ENCODE measurements at places on chromosomes 4 and X.

DNA sequence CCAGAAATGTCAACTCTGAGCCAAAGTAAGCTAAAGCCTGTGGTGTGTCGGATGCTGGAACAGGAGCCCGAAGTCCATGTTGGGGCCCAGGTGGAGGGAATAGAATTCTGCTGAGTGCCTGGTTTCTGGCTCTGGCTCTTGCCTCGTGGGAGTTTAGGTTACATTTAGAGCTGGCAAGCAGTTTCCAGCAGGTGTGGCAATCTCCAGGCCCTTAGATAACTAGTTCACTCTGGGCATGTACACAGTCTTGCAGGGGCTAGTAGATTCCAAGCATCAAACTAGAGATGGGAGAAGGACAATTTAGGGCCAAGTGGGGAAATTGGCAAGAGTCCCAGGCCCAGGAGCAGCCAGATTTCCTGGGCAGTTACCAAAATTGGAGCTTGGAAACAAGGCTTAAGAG, 56.3 kb upstream of the STOX2 start:
- peak; percentile 48 for DNase-seq

- DNase-seq: no peak
Observed at GRCh38 chr4:139786494-139787354, 121.1 kb downstream of the MGST2 start.

DNA sequence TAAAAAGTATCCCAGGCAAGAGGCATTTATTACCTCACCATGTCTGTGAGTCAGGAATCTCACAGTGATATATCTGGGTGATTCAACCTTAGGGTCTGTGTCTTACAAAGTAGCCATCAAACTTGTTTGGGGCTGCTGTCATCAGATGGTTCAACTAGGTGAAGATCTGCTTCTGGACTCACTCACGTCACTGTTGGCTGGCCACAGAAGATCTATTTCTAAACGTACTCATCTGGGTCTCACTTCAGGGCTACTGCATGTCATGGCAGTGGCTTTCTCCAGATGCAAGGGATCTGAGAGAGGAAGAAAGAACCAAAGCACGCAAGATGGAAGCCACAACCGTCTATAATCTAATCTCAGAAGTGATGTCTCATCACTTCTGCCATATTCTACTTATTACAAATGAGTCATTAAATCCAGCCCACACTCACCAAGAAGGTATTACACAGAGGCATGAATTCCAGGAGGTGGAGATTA, 267.8 kb upstream of the ANKRD50 start:
- DNase-seq: no peak

GRCh38 chr4:55075376-55075775, 50.0 kb downstream of the KDR start:
- no peak for DNase-seq

- DNase-seq: no peak
Observed at GRCh38 chr4:56389558-56389957, 2.3 kb upstream of the AASDH start.

GRCh38 chrX:68721546-68721945, 74.1 kb downstream of the STARD8 start:
- DNase-seq: no peak

DNA sequence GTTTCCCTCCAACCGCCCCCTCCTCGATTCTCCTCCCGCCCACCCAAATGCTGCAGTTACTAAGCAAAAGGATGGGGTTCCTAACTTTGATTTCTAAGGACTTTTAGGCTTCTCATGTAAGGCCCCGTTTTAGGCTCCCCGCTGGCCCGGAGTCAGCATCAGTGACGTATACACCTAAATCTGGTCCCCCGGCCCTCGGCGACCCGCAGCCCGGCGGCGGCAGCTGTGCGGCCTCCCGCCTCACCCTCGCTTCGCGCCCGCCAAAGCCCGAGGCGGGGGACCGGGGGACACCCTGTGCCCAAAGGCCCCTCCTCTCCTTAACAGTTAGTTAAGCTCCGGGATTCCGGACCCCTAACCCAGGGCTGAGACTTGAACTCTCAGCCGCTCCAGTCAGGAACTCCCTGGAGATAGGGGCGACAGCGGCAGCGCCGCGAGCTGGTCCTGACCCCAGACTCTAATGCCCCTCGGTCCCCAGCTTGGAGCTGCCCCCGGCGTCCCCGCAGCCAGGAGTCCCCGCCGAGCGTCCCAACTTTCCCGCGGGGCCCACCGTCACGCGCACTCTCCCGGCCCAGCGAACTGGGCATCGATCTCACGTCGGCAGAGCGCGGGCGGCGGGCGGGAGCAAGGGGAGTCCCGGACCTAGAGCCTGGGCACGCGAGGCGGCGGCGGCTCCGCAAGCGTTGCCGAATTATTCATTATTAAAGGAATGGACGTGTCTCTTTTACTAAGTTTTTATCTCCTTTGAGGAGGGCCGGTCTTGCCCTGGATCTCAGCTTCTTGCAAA, 1.5 kb upstream of the NR3C2 start:
- DNase-seq: no peak

DNA sequence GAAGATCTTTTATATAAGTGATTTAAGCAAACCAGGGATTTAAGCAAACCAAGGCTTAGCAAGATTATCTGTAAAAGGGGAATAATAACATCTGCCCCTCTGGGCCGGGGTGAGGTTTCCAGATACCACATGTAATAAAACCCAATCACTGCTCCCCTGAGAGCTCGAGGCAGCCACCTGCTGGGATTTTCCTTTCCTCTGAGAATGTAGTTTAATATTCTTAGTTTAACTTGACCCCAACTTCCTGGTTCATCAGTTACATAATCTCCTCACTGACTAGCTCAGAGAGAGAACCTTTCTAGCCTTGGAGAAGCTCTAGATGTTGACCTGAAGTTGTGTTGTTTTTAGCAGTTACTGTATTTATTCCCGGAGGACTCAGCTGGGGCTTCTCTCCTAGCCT, 322.4 kb downstream of the ARHGAP10 start:
- no peak for DNase-seq

DNA sequence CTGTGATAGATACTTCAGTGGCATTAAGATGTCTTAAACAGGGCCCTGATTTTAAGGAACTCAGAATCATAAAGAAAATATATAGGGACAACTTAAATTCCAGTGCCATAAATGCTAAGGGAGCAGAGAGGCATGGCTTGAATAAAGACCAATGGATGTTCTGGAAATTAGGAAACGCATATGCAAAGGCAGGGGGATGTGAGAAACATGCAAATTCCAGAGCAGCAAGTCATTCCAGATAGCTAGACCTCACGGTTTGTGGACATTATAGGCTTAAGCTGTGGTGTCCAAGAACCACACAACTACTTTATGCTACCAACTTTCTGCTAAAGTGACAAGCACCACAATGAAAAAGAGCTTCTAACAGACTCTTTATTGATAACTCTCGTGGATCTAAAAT, 132.6 kb upstream of the ANK2 start:
- DNase-seq: no peak

DNA sequence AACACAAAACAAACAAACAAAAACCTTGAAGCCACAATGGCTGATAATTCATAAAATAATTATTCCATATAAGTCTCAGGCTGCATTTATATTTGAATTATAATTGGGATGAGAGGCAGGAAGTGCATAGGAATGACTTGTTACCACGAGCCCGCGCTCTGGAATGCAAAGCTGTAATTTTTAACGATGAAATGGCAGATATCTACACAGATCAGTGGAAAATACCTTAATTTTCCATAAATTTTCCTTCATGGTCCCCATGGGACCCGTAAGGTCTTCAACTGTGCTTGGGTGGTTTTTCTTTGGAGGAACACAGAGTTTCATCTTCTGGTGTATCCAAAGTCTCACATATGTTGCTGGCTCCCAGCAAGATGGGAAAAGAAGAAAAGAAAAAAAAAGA, 226.8 kb downstream of the SHOX start:
- no peak for DNase-seq

- no peak for DNase-seq
Observed at GRCh38 chr4:124201636-124202035, 510.9 kb downstream of the ANKRD50 start.

GRCh38 chrX:154602766-154603437, 16.2 kb downstream of the CTAG1B start:
- DNase-seq: no peak

DNA sequence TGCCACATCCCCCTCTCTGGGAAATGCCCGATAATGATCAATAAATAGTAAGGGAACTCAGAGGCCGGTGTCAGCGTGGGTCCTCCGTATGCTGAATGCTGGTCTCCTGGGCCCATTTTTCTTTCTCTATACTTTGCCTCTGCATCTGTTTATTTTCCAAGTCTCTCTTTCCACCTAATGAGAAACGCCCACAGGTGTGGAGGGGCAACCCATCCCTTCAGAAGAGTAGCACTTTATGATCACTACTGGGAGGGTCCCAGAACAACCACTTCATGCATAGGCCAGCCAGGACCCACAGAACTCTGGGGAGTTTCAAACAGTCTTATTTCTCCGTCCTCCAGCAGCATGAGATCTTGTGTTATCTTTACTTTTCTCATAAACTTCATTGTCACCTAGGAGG, 100.1 kb downstream of the CEP44 start:
- no peak for DNase-seq

- no peak for DNase-seq
Observed at GRCh38 chr4:133513901-133514300, 364.8 kb downstream of the PCDH10 start.

- no peak for DNase-seq
Observed at GRCh38 chrX:140917354-140918115, 84.9 kb upstream of the SPANXB1 start.

GRCh38 chrX:39017077-39017476, 215.8 kb downstream of the MID1IP1 start:
- no peak for DNase-seq

- no peak for DNase-seq
Observed at GRCh38 chrX:9414416-9414815, 50.4 kb upstream of the TBL1X start.

GRCh38 chr4:26458157-26458561, 32.1 kb downstream of the CCKAR start:
- no peak for DNase-seq

DNA sequence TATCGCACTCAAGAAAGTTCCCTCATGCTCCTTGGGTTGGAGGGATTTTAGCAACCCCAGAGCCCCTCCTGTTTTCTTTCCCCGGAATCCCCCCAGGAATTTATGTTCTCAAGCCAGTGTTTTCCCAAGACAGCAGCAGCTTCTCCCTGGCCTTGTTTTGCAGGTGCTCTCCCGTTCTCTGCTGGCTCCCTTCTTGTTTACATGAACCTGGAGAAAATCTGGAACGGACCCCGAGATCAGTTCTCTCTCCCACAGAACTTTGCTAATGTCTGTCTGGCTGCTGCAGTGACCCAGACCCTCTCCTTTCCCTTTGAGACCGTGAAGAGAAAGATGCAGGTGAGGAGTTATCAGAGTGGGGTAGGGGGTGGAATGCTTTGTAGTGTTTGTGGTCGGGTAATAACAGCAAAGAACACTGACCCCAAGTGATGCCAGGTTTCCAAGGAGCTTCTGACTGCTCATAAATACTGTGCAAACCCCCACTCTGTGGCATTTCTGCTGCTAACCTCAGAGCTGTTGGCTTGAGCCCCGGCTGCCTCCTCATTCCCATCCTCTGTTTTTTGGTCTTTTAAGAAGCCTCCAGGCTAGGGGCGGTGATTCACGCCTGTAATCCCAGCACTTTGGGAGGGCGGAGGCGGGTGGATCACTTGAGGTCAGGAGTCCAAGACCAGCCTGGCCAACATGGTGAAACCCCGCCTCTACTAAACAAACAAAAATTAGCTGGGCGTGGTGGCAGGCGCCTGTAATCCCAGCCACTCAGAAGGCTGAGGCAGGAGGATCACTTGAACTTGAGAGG, 11.1 kb downstream of the SLC25A43 start:
- no peak for DNase-seq

- DNase-seq: no peak
Observed at GRCh38 chr4:45410701-45411210, 684.4 kb upstream of the GNPDA2 start.

GRCh38 chr4:91319556-91320268, 984.1 kb upstream of the GRID2 start:
- DNase-seq: peak; percentile 52

DNA sequence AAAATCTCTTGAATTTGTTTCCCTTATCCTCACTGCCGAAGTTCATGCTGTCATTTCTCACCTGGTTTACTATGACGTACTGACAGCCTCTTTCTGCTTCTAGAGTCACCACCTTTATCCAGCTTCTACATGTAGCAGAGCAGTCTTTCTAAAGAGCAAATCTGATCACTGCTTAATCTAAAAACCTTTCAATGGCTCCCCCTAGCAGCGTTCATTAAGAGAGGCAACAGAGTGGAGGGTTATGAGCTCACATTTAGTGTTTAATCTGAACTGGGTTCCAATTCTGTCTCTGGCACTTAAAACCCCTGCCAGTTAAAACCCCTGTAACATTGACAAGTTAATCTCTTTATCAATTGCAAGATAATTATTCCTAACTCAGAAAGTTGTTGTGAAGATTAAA, 4.4 kb downstream of the RBPJ start:
- no peak for DNase-seq

DNA sequence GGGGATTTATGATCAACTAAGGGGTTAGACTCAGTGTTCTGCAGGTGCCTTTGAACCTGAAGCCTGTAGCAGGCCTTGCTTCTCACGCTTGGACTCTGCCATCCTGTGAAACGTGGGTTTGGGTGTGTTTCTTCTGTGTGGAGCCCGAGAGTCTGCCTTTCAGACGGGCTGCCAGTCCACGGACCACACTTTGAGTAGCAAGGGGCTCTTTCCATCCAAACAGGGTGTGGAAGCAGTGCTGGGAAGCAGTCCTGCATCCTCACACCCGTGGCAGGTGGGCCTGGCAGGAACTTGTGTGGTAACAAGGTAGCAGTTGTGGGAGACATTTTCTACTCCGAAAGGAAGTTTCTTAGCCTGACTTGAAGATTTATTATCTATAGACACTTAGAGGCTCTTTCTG, 22.7 kb downstream of the RGS12 start:
- DNase-seq: no peak

- no peak for DNase-seq
Observed at GRCh38 chrX:119419898-119420297, 20.8 kb downstream of the SLC25A43 start.

DNA sequence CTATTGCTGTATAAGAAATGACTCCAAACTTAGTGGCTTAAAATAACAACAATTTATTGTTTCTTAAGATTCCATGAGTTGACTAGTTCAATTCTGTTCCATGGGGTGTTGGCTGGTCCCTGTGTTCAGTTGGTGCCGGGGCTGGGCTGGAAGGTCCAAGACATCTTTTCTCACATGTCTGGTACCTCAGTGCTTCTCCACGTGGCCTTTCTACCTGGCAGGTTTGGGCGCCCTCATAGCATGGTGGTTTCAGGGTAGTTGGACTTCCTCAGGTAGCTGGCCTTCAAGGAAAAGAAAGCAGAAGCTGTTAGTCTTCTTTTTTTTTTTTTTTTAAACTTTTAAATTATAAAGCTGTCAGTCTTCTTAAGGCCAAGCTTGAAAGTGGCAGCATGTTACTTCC, 104.6 kb upstream of the LIMCH1 start:
- no peak for DNase-seq

GRCh38 chrX:107561468-107562215, 66.7 kb upstream of the PRPS1 start:
- DNase-seq: no peak

GRCh38 chr4:105858466-105859040, 36.7 kb upstream of the NPNT start:
- DNase-seq: no peak

- DNase-seq: no peak
Observed at GRCh38 chrX:434946-435345, 48.2 kb upstream of the PPP2R3B start.

Measured in NCI-H1105 treated with DMSO at 0.1 percent for 48 hours (cell line).